ENCODE measurements at places on chromosomes 5 and 9.

GRCh38 chr9:101333490-101333889 lies 51.3 kb downstream of the BAAT start:
- no peak for DNase-seq

- no peak for DNase-seq
These were observed 42.8 kb upstream of the SH3GL2 start for GRCh38 chr9:17536027-17536426.

GRCh38 chr9:121281614-121282276 lies 13.8 kb downstream of the GSN start:
- DNase-seq, result no peak

GRCh38 chr9:89940625-89941024 lies 335.8 kb downstream of the GADD45G start:
- no peak for DNase-seq

GRCh38 chr9:77879437-77879943 lies 152.1 kb downstream of the GNAQ start:
- DNase-seq, result no peak

DNA sequence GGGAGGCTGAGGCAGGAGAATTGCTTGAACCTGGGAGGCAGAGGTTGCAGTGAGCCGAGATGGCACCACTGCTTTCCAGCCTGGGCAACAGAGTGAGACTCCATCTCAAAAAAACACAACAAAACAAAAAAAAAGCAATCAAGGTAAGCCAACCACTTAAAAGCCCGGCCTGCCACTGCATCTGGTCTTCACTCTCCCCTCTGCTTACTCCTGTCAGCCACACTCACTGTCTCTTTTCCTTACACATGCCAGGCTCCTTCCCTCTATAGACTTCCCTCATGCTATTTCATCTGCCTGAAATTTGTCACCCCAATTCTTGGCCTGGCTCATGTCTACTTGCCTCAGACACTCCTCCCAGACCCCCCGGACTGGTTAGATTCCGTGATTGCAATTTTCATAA lies 17.6 kb upstream of the LIFR start:
- DNase-seq, result no peak

- no peak for DNase-seq
These were observed 42.3 kb downstream of the B4GALT1 start for GRCh38 chr9:33124751-33125381.

- DNase-seq, result no peak
These were observed 6.1 kb downstream of the PRRX2 start for GRCh38 chr9:129671519-129671918.

DNA sequence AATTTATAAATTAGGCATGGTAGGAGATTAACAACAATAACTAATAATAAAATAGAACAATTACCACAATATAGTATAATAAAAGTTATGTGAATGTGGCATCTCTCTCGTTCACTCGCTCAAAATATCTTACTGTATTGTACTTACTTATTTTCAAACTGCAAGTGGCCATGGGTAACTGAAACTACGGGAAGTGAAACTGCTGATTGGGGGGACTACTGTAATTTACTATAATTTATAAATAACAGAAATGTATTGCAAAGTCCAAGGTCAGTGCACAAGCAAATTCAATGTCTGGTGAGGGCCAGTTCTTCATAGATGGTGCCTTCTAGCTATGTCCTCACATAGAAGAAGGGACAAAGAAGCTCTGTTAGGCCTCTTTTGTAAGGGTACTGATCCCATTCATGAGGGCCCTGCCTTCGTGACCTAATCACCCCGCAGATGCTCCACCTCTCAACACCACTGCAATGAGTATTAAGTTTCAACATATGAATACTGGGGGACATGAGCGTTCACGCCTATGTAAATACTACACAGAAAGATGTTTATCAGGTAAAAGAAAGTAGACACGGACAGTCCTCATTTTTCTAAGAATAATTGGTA lies 39.0 kb downstream of the KCNIP1 start:
- no peak for DNase-seq

- no peak for DNase-seq
These were observed 485.9 kb upstream of the KLF4 start for GRCh38 chr9:107975426-107976010.

- no peak for DNase-seq
These were observed 126.4 kb downstream of the RGS3 start for GRCh38 chr9:113589890-113590289.

GRCh38 chr9:131447600-131447999 lies 53.7 kb downstream of the PRRC2B start:
- no peak for DNase-seq

- no peak for DNase-seq
These were observed 96.5 kb upstream of the ERCC6L2 start for GRCh38 chr9:95778957-95779356.

DNA sequence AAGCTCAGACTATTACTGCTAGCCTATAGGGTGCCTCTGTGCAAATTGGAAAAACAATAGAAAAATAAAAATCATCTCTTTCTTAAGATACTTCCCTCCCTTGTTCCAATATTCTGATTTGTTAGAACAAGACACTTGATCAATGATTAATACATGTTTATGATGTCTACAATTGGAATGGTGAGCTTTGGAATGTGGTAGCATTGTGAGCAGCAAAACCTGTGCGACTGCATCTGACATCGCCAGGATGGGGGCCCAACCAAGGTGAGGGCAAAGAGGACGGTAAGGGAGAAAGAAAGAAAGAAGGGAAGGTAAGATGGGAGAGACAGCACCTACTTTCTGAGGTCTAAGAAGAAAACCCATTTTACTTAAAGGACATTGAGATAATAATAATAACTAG lies 183.0 kb upstream of the TRIM32 start:
- DNase-seq, result no peak

- no peak for DNase-seq
These were observed 264.4 kb downstream of the HTR1A start for GRCh38 chr5:63697811-63698210.

GRCh38 chr5:173597304-173597703 lies 19.1 kb downstream of the BOD1 start:
- no peak for DNase-seq

DNA sequence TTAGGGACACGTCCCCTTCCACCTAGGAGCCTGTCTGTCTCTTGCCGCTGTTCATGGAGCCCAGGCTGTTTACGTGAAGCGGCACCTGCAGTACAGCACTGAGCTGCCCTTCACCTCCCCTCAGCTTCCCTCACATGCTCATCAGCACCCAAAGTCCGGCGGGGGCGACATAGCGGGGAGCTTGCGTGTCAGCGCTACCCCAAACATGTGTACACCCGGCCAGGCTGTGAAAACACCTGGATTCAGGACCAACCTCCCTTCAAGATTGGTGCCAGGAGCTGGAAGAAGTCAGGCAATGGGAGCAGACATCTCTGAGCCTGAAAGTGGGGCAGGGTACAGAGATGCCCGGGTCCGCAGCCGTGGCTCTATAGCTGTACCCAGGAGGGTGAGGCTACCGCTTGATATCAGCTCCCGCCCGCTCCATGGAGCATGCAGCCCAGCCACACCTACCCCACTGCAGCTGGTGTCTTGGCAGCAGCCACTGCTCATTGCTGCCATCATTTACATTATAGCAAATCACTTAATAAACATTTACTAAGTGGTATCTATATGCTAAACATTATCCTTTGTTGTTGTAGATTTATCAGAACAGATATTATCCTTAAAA lies 712.1 kb downstream of the CDH9 start:
- no peak for DNase-seq

DNA sequence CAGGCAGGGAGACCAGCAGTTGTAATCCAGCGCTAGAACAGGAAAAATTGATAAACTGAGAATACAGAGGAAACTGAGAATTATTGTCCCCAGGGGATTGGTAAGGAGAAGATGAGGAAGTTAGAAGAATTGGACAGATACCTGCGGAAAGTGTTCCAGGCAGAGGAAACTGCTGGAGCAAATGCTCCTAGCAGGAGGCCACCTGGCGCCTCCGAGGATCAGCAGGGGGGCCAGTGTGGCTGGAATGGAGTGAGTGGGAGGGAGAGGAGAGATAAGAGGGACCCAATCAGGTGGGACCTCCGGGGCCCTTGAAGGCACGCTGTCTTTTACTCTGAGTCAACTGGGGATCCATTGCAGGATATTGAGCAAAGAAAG lies 695 bp upstream of the ANXA6 start:
- no peak for DNase-seq

- no peak for DNase-seq
These were observed 36.9 kb upstream of the SLC1A3 start for GRCh38 chr5:36569491-36569890.

- DNase-seq, result no peak
These were observed 4.0 kb upstream of the NIPSNAP3A start for GRCh38 chr9:104743376-104743985.

- DNase-seq, result no peak
These were observed 75.4 kb downstream of the OSMR start for GRCh38 chr5:38921174-38921573.

- DNase-seq, result no peak
These were observed 24.0 kb upstream of the MAP3K1 start for GRCh38 chr5:56791396-56791795.

DNA sequence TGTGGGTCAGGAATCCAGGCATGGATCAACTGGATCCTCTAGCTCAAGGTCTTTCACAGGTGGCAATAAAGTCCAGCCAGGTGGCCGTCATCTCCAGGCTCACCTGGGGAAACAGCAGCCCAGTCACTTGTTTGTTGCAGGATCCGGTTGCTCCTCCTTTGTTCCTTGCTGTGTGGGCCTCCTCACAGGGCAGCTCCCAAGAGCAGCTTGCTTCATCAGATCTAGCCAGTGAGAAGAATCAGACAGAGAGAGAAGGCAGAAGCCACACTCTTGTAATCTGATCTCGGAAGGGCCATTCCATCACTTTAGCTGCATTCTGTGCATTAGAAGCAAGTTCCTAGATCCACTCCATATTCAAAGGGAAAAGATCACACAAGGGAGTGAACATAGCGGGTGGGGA lies 3.2 kb upstream of the HSD17B3 start:
- DNase-seq, result no peak

GRCh38 chr9:116318468-116319374 lies 165.1 kb downstream of the PAPPA start:
- no peak for DNase-seq

DNA sequence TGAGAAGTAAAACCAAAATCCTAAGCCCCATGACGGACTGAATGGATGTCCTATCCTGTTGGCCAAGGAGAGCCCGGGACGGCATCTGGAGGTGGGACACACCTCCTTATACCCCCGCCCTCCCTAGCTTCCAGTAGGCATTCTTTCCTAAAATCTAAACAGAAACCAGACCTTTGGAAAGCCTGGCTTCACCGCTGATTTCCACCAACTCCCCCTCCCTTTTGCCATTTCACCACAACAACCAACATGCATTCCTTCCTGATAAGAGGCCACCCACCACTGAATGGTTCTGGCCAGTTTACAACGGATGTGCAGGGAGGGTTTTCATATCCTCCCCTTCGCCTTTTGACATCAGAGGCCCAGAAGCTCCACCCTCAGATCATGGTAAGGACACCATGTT lies 9.2 kb upstream of the RARS1 start:
- no peak for DNase-seq

GRCh38 chr5:167945542-167946384 lies 345.7 kb upstream of the WWC1 start:
- DNase-seq, result no peak

DNA sequence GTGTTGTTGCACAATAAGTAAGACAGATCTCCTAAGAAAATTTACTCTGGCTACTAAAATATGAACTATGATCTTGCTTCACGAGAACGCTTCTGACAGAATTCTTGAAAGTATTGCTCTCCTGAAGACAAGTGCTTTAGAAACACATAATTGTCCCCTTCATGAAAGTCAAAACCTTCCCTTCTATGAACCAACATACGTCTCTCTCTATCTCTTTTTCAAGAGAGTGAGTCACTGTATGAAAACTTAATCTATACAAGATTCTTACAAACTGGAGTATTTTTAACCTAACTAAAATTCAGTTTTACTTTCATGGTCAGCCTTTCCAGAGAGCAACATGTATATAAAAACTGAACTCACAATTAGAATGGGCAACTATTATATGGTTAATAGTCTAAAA lies 688.0 kb upstream of the CTNND2 start:
- DNase-seq, result no peak

DNA sequence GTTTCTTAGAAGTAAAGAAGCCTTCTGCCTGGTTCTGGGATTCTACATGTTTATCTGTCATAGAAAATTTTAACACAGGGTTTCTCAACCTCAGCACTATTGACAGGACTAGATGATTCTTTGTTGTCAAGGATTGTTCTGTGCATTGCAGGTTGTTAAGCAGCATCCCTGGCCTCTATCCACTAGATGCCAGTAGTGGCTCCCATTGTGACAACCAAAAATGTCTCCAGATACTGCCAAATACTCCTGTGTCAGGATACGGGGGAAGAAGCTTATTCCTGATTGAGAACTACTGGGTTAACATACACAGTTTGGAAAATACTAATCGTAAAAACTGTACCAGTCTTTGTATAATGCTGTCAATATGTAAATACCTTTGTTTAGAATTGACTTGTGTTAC lies 167.1 kb downstream of the NIPBL start:
- DNase-seq, result no peak

Measured in stimulated activated CD4-positive, alpha-beta T cell treated with anti-CD3 and anti-CD28 coated beads, Interleukin-1b, Interleukin-23, amount 100 ng/mL, for 1 hour (primary cell).